ENCODE measurements at places on chromosomes 4 and X.

- DNase-seq: peak; percentile 51
These were observed 2.3 kb upstream of the METTL14 start for GRCh38 chr4:118682928-118683327.

GRCh38 chr4:60953826-60954225 is 246.3 kb upstream of the ADGRL3 start:
- no peak for DNase-seq

GRCh38 chr4:48188390-48188789 is 54.3 kb upstream of the TXK start:
- no peak for DNase-seq

DNA sequence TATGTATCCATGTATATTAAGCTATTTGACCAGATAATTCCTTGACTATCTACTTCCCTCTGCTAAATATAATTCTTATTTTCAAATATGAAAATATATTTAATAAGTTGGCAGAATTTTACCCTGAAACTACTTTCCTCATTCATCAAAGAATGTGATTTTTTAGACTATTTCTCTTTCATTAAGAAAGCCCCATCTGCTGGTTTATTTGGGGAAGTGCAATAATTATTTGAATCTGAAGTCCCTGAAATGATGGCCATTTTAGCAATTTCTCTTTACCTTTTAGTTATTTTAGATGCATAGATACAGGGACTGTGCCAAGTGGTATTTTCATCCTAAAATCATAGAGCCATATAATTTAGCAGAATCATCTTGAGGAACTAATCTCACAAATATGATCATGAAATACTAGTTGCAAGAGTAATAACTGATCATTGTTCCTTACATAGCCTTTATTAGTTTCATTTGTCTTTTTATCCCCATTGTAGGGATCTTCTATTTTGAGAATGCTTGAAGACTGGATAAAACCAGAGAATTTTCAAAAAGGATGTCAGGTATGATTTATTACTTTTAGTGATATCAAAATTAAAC is 39.0 kb downstream of the ENPEP start:
- no peak for DNase-seq

Data from HL-60 (cell line).